ENCODE measurements at places on chromosomes 7 and 10. TPM values are rescaled to one million over a fixed set of nuclear protein-coding genes. Genes with fewer than 3 reads are reported as not detected.

DNA sequence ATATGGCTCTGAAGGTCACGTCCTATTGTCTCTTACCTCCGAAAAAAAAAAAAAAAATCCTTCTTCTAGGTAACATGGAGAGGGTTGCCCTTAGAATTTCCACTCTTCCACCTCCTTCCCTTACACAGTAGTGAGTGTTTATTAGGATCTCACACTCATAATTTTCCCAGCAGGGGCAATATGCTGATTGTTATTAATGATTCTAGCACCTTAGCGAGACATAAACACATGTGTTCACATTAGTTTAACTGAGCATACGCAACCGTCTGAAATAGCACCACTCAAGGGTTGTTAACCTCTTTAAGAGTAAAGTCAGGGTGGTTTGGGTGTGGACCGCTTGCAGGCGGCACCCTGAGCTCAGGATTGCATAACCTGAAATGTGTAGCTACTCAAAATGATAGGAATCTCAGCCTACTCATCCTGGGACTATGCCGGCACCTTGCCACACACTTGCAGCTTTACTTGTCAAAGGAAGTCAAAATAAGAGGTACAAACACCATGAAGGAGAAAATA lies 52.2 kb downstream of the CPEB3 start:
- DNase-seq: peak; percentile 51

- no peak for DNase-seq
Observed at GRCh38 chr7:36630112-36630650, 94.1 kb downstream of the AOAH start.

DNA sequence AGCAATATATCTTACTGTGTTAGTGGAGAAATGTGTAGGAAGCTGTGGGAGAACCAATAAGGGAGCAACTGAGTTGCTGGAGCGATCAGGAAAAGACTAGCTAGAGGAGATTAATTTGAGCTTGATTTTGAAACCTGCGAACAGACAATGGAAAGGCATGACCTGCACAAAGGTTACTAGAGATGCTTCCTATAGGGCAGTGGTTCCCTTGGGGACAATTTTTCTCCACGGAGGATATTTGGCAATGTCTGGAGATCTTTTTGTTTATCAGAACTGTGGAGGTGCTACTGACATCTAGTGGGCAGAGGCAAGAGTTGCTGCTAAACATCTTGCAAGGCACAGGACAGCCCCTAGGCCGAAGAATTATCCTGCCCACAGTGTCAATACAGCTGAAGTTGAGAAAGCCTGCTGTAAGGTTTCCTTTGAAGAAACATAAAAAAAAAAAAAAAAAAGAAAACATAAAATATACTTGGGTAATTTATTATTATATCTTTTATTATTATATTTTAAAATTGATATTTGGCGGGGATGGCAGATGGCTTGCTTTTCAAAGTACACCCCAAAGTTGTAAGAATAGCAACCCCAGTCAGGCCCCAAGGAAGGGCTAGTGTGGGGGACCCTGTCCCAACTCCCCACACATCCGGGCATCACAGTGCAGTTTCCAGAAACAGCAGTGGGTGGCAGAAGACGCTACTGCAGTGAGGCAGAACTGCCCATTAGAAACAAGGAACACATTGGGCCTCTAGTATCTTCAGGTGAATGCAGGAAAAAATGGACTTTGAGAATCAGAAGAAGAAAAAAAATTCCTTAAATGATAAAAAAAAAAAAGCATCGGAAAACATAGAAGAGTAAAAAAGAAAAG lies 481.6 kb downstream of the SH2D4B start:
- no peak for DNase-seq

GRCh38 chr10:119893074-119893473 lies 544 bp downstream of the SEC23IP start:
- DNase-seq: no peak

GRCh38 chr10:42583828-42584227 lies 54.5 kb downstream of the ZNF33B start:
- DNase-seq: no peak

- peak; percentile 17 for DNase-seq
Observed at GRCh38 chr10:124016804-124017375, 76.5 kb downstream of the CHST15 start.

SMARCD3 gene
- total RNA-seq: 107 TPM

DNA sequence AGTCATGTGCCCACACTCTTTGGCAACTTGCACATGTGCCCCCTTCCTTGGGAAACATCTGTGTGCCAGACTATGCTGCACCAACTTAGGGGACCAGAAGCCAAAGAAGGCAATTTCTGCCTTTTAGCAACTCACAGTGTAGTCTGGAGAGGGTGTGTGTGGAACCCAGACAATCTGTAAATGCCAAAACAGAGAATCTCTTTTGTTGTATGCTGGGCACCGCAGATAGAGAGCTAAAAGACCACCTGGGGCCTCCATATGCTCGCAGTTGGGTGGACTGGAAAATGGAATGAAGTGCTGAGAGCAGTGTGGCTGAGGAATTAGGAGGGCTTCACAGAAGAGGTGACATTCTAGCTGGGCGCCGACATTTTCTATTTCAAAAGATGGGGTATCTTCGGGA lies 26.4 kb downstream of the UBTD1 start:
- no peak for DNase-seq

DNA sequence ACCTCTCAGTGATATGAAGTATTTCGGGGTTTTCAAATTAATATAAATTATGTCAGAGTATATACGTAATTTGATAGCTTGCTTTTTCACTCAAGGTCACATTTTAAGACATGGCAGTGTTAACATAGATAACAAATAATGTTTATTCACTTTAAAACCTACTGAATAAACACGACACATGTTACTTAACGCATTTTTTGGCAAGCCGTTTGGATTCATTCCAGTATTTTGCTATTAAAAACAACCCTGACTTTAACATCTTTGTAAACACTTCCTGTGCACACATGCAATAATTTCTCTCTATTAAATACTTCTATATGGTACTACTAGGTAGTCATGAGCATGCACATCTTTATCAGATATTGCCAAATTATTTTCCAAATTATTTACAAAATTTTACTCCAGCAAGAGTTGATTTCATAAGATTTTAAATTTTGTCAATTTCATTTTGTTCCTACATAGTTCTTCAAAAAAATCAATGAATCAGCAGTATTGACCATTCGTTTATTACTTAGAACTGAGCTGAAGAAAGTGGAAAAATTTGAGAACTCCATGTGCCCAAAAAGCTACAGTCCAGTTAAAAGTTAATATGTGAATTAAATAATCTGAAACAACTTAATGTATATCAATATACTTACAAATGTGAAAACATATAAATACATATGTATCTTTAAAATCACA lies 26.8 kb upstream of the THSD7A start:
- no peak for DNase-seq

- DNase-seq: no peak
Observed at GRCh38 chr7:29254591-29254990, 60.0 kb downstream of the CHN2 start.

MYO1G gene
- total RNA-seq: 3.1 TPM
